ENCODE measurements at places on chromosomes 12 and 14.

DNA sequence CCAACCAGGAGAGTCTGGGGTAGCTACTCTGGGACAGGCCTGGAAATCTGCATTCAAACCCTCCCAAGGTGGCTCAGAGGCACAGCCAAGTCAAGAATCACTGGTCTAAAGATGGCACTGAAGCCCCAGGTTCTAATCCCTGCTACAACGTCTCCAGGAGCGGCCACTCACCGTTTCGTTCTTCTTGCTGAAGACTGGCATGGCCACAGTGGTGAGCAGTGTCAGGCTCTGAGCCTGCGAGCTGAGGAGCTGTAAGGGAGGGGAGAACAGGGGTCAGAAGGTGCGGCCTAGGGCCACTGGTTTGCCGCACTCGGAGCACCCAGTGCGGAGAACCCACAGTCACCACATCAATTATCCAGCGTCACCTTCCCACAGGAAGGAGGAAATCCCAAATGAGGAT, 38.8 kb downstream of the CACNA2D4 start:
- no peak for DNase-seq

DNA sequence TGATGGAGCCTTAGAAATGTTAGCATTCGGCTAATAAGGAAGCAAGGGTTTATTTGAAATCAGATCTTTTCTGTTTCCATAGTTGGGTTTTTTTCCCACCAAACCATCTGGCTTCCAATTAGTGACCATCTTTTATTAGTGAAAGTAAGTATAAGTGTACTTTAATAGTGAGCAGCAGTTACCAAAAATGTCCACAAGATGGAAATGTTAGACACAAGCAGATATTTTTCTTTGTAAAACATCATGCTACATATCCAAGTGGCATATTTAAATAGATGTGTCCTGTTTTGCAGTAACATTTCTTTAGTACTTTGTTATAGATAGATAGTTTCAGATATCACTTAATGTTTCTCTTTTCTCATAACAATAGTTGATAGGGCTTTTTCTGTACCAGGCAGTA, 28.8 kb downstream of the YEATS4 start:
- peak; percentile 25 for DNase-seq

DNA sequence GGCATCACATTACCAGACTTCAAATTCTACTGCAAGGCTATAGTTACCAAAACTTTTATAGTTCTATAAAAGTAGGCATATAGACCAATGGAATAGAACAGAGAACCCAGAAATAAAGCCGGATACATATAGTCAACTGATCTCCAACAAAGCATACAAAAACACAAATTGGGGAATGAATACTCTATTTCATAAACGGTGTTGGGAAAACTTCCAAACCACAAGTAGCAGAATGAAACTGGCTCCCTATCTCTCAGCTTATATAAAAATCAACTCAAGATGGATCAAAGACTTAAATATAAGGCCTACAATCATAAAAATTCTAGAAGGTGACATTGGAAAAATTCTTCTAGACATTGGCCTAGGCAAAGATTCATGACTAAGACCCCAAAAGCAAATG, 187.9 kb upstream of the PLXNC1 start:
- DNase-seq, result no peak

DNA sequence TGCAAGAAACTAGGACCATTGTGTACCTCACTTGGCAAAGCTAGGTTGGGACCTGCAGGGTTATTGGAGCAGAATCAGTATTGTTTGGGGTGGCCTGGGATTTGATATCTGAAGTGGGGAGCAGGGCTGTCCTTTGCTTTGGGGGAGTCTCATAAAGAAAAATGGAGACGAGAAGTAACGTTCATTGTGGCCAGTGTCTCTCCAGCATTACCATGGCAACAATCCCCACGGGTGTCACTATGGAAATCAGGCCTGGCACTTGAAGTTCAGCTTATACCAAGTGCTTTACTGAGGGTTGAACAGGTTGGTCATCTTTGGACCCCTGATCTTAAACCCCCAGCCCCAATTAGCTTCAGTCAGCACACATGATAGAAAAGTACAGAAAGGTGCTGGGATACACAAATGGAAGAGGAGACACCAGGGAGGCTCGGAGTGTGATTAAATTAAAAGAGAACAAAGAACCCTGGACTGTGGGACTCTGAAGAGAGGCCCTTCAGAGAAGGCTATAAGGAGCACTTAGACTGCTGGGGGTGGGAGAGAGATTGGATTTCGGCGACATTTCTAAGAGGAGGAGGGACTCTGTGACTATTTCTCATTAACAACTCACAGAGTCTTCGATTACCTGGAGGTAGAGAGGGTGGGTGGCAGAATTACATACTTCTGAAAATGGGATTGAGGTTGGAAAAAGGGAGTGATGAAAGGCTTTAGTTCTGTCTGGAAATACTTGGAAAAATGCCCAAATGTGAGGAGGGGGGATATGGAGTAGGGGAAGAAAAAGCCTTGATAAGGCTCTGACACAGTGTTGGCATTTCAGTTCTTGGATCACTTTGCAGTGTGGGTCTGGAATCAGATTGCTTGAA, 3.7 kb downstream of the KIF5A start:
- DNase-seq, result no peak

GRCh38 chr12:3615862-3616261, 124.9 kb downstream of the PRMT8 start:
- no peak for DNase-seq

DNA sequence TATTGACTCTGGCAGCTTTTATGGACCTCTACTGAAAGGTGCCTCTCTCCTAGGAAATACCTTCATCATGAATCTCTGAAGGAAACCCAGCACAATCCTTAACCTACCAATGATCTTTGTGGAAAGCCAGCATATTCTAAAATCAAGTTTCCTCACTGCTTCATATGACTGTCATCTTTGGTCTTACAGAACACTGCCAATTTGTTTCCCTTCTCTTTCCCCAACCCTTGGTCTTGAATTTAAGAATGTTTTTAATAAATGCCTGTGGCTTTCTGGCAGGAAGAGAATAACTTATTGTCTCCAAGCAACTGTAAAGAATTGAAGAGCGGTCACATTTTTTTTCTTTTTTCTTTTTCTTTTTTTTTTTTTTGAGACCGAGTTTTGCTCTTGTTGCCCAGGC, 427.6 kb downstream of the IPO8 start:
- DNase-seq, result no peak

- DNase-seq, result peak; percentile 3
Observed at GRCh38 chr12:101407049-101407435, 530 bp downstream of the ARL1 start.

DNA sequence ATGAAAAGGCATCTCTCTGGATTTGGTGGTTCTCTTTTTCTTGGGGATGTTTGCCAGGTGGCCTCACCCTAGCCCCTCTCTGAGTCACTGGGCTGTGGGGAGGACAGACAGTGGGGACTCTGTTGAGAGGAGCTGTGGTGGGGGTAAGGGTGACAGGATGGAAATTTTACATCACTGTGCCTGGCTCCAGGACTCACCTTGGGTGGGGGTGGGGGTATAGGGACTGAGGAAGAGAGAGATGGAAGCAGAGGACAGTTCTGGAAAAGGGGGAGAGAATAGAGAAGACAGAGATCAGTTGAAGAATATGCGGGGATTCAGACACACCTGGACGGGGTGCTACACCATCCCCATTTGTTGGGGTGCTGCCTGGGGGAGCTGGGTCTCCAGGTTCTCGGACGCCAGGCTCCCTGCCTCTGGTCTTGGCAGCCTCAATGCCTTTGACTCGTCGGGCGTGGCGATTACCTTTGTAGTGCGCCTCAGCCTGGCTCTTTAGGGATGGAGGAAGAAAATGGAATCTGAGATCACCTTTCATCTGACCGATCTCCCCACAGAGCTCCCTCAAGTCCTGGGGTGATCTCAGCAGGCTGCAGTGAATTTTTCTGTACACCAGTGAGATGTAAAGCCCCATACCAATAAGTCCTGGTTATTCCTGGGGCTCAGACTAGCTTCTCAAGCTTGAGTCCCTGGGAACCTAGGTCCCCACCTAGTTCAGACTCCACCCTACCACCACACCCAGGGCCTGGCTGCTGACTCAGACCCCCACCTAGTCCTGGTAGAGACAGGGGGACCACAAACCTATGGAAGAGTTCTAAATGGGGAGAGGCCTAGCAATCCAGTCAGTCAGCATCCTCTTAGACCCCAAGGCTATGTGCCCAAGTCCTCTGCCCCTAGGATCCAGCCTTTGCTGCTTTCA, 9.6 kb upstream of the GPR84 start:
- DNase-seq, result no peak

DNA sequence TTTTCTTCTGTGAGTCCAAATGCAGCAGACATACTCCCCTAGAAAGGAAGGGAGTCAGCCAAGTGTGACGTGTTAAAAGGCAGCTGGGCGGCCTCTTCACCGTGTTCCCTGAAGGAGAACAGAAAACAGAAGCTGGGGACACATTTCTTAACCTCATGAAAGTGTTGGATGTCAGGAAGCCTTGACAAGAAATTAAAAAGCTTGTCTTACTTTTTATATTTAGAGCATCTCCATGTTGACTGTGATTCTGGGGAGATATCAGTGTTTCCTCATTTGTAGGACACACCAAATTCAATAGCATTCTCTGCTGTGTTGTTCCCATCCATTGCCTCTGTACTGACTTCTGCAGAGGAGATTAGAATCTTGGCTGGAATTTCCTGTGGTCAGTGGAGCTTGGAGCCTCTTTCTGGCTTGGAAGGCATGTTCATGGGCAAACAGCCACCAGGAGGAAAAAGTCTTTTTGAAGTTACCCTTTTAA, 93.7 kb downstream of the RMST start:
- no peak for DNase-seq

DNA sequence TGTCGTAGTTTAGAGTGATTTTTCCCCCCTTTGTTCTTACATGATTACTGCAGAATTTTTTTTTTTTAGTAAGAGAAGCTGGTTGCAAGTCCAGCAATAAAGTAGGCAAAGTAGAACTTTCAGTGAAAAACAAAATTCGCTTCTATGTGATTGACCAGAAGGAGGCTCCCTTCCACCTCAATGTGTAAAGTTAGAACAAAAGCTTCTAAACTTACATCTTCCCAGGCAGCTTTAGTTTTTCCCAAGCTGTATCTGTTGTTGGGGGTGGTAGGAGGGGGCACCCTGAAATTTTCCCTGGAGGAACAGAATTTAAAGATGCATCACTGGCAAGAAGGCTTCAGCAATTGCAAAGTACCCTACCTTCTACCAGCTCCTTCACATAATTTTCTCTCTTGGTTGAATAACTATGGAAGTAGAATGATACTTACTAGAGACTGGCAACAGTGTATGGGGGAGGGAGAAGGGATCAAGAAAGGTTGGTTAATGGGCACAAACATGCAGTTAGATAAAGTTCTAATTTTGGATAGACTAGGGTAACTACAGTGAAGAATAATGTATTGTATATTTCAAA, 87.3 kb upstream of the E2F7 start:
- DNase-seq, result peak; percentile 25

DNA sequence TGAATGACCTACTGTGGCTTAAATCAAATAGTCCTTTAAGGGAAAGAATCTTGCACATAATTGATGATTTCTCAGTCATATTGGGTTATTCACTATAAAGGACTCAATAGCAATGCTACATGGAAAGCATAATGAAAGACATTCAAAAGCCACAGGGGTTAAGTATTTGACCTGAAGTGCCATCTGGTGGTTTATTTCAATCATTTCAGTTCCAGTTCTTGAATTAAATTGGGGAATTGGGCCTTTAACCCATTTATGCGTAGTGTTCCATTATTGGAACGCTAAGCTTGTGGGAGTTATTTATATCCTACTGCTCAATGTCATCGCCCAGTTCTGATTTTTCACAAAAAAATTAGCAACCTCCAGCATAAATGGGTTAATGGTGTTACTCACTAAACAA, 41.3 kb upstream of the C12orf71 start:
- DNase-seq, result no peak

- no peak for DNase-seq
Observed at GRCh38 chr14:41623736-41624135, 17.1 kb downstream of the LRFN5 start.

DNA sequence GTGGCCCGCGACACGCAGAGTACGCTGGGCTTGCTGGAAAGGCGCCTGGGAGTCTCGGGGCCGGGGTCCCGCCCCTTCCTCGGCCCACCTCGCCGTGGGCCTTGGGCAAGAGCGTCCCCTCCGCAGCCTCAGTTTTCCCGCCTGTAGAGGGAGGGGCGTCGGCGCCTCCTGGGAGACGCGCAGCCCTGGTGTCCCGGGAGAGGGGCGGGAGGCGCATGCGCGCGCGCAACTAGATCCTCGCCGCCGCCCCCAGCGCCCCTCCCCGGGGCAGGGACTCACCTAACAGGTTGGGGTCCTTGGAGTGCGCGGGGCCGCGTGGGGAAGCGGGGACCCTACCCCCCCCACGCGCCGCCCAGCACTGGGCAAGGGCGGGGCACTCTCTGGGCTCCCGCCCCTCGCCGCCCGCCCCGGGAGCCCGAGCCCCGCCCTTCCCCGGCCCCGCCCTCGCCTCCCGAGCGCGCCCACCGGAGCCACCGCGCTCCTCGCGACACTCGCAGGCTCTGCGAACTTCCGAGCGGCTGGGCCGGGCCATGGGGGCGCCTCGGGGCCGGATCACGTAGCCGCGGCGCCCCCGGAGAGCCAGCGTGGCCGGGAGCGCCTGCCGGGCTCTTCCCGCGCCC, at the start of gene KIF26A:
Gene KIF26A (plus strand): TSS at position 490 of the 620 bp plus-strand sequence. CDS start 136 bp downstream, outside the sequence.
- no peak for DNase-seq

DNA sequence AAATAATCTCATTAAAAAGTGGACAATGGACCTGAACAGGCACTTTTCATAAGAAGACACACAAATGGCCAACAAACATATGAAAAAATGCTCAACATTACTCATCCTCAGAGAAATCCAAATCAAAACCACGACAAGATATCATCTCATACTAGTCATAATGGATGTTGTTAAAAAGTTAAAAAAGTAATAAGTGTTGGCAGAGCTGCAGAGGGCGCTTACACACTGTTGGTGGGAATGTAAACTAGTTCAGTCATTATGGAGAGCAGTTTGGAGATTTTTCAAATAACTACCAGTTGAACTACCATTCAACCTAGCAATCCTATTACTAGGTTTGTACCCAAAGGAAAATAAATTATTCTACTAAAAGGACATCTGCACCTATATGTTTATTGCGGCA, 47.2 kb downstream of the FOXG1 start:
- peak; percentile 9 for DNase-seq

GRCh38 chr12:54689984-54690383, 41.8 kb upstream of the DCD start:
- DNase-seq, result no peak

DNA sequence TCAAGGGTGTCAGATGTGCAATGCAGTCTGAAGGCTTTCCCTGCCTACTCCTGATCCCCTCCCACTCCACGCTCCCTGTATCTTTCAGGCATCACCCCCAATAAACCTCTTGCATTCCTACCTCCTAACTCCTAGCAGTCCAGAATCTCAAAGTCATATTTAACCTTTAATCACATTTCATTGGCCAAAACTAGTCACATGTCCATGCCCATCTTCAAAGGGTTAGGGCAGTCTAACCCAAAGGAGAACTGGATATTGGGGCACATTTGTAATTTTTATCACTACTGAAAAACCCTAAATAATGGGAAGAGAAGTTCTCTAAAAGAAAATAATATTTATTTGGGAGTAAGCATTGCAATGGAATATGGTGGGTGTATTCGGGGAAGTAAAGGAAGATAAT, 5.4 kb upstream of the C12orf75 start:
- no peak for DNase-seq

- no peak for DNase-seq
Observed at GRCh38 chr12:116639765-116640164, 80.6 kb downstream of the MAP1LC3B2 start.

- DNase-seq, result no peak
Observed at GRCh38 chr14:51811706-51812105, 48.7 kb upstream of the GNG2 start.

Data from skeletal muscle cell (primary cell).